Thoracic aorta (tissue), 2 donors: ENCODE measurements at places on chromosomes 11 and 22.

GRCh38 chr22:42297778-42298177, 27.3 kb upstream of the TCF20 start:
- no peak for DNase-seq

DNA sequence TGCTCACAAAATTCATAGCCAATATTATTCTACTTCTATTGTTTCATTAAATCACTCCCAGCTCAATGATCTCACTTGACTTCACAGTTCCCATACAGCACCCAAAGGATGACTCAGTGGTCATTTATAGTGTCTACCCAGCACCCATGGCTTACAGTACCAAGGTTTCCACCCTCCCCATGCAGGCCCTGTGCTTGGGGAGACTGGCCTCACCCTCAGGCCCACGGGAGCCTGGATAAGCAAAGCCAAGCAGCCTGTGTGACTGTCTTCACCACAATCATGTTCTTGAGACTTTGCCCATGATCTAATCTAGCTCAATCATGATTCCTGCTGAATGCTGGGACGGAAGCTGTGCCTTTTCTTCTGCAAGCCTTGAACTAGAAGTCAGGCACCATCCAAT, 97.6 kb downstream of the SLC36A4 start:
- DNase-seq: no peak

GRCh38 chr11:134657631-134658030, 245.6 kb upstream of the B3GAT1 start:
- no peak for DNase-seq

DNA sequence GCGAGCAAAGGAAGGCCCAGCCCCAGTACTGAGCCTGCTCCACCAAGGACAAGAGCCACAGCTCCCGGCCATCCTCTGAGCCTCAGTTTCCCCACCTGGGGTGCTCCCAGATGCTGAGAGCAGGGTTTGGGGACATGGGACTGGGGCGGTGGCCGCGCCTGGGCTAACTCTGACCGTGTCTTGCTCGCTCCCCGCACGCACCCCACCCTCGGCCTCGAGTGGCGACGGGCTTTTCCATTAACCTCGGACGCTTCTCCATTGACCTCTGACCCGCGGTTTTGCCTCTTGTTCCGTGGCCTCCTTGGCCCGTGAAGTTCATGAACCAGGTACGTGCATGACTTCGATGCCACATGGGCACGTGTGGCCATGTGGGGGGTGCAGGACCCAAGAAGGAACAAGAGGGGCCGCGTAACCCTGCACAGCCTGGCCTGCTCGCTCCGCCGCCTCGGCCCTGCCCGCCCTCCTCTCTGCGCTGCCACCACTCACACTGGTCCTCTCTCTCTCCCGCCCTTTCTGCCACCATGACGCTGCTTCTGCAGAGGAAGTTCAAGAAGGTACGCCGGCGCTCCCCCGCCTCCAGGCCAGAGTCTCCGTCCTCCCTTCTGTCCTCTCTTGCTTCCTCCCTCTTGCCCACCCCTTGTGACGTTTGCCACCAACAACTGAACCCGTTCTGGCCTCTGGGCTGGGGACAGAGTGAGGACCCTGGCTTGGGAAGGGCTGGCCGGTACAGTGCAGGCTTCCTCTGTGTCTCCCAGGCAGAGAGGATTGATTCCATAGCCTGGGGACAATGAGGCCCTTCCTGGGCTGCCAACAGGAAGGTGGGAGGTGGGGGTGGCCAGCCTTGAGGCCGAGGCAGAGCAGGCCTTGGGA, 6.9 kb downstream of the TNNT3 start:
- no peak for DNase-seq

DNA sequence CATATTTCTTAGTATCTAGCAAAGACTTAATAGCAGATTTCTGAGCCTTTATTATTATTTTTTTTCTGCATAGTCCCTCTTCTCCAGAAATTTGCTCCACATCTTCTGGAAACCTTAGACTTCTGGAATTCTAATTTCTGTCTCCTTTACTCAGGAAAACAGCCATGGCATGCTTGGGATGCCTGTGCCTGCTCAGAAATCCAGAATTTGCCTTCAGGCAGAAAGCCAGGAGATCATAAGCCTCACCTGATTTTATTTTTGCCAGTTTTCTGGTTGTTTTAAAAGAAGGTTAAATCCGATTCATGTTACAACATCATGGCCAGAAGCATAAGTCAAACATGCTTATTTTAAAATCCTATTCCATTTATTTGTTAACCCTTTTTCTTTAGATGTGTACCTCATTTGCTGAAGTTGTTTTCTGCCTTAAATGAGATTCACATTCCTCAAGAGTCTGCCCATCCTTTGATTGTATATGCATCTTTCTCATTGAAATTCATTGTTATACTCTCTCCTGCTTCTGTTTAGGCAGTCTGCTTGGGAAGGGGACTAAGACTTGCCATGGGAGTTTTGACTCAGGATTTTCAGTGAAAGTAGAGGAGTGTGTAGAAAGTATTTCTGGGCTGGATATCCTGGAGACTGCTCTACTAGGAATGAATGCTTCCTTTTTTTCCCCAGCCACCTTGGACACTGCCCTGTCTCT, 37.1 kb downstream of the SIK2 start:
- no peak for DNase-seq

DNA sequence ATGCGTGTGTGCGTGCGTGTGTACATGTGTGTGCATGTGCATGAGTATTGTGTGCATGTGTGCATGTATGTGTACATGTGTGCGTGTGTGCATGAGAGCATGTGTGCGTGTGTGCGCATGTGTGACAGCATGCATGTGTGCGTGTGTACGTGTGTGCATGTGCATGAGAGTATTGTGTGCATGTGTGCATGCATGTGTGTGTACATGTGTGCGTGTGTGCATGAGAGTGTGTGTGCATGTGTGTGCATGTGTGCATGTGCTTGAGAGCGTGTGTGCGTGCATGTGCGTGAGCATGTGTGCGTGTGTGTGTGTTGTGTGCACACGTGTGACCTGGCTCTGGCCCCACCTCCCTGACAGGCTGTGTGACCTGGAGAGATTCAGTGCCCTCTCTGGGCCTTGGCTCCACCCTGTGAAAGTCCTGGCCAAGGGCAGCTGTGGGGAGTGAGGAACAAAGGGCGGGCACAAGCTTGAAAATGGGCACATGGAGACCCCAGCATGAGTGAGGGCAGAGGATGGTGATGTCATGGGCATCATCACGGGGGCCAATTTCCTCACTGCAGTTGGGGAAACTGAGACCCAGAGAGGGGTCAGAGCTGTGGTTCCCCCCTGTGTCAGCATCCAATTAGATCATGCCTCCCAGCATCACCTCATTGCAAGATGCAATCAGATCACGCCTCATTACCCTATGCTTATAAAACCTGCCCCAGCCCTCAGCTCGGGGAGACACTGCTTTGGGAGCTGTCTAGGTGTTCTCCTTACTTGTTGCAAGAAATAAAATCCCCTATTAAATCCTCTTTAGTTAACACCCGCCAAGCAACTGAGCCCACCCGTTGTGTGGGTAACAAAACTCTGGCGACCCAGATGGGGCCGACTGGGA, 658 bp downstream of the ACY3 start:
- no peak for DNase-seq

DNA sequence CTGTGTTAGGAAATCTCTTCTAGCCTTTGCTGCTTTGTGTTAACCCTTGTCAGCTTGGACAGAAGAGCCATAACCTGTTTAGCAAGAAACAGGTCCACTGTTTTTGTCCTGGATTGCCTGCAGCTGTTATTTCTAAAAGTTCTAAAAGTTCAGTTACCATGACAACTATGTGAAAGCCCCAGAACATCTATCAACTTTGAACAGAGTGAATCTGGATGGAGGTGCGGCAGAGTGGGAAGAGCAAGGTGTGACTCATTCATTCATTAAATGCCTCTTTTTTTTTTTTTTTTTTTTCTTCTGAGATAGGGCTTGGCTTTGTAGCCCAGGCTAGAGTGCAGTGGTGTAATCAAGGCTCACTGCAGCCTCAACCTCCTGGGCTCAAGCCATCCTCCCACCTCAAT, 50.5 kb downstream of the RBX1 start:
- no peak for DNase-seq

- DNase-seq: peak; percentile 57
Measured at GRCh38 chr11:59560702-59561473, 49.5 kb downstream of the OR4D9 start.

DNA sequence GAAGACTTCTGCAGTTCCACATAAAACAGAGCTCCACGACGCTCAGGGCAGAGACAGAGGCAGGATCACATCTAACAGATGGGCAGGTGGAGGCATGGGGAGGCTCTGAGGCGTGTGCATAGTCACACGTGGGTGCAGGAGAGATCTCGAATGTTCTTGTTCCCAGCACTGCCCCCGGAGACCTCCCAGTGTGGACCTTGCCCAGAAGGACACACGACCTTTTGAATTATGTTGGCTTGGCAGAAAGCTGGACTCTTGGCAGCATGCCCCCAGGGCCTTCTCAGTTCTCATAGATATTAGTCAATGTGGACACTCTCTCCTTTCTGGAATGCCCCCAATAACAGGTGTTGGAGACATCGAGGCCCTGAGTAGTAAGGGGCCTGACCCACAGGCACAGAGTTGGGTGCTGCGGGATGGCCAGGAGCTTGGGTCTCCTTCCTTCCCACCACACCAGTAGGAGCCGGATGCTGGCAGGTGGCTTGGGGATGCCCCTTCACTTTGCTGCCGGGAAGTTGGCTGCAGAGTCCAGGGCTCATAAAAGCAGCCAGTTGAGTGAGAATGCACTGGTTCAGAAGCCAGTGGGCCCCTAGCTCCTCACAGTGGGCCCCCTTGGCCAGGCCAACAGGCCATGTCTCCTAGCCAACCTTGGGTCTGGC, 12.1 kb downstream of the MYEOV start:
- DNase-seq: no peak

DNA sequence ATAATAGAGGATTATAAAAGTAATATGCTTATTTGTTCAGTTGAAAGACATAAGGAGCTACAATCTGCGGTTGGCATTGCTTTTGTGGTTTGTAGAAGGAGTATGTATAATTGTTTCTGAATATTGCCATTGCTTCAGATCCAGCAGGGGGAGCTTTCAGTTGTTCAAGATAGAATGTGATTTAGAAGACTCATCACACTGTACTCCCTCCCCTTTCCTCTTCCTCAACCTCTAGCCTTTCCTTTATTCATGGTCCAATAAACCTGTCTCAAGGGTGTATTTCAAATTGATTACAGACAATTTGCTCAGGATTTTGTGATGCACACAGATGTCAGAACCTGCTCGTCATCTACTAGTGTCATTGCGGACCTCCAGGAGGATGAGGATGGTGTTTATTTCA, 9.8 kb downstream of the PRMT3 start:
- no peak for DNase-seq

DNA sequence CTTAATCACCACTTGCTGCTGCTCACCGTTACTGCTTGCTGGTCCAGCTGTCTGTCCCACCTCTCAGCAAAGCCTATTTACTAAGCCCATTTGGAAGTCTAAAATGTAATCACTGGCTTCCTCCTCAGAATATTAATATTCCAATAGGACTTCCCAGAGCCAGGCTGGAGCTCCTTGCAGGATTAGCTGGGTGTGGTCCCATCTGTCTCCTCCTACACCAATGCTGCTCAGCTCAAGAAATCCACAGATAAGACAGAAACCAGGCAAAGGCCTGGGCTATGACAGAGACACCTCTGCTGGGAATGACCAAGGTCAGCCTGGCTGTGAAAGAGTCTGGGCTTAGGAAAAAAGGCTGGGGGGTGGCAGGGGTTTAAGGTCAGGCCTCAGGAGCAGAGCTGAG, 317.8 kb downstream of the BUD13 start:
- no peak for DNase-seq

- DNase-seq: no peak
Measured at GRCh38 chr11:45807792-45808238, 2.9 kb downstream of the SLC35C1 start.

- no peak for DNase-seq
Measured at GRCh38 chr11:95145430-95146060, 55.9 kb downstream of the ENDOD1 start.

- DNase-seq: no peak
Measured at GRCh38 chr11:57133366-57134038, 48.3 kb upstream of the LRRC55 start.

DNA sequence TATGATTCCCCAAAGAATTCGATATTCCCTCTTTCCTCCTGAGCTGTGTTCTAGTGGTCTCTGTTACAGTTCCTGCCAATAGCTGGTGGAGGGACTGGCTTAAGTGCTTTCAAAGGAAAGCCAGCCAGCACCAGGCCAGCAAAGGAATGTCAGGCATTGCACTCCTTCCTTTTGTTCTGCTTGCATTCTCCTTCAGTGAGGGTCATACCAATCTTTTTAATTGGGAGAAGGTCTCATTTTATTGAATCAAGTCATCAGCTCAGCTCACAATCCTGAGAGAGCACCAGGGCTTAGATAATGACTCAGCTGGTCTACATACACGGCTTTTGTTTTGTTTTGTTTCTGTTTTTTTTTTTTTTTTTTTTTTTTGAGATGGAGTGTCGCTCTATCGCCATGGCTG, 222.9 kb downstream of the NAV2 start:
- no peak for DNase-seq

DNA sequence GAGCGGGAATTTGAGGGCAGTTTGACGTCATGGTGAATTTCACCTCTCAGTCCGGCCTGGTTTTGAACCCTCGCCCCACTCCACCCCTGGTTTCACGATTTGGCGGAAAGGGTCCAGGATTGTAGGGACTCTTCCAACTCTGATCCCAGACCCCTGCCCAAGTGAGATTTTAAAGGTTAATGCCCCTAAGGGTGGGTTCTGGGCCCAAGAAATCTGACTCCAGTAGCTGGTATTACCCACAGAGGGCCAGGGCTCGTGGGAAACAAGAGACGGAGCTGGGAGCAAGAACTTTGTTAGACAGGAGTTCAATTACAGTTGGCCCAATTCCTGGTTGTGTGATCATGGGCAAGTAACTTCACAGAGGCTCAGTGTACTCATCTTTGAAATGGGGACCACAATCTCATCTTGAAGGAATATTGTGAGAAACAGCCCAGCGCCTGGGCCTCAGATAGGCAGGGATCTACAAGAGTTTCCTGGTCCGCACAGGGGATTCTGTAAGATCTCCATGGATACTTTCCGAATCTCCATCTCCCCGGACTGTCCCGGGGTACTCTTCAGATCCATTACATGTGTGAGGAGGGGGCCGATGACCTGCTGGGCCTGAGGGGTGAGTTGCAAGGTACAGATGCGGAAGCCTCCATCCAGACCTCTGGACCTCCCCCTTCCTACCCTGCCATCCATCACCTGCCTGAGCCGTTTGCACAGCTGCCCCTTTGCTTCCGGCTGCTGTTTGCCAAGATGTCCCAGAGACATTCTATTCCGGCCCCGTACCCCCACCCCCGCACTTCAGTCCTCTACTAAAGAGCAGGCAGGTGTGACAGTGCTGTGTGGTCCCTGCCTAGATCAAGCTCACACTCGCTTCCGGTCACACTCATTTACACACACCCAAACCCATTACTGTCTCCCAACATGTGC, 687 bp upstream of the CALCA start:
- no peak for DNase-seq

DNA sequence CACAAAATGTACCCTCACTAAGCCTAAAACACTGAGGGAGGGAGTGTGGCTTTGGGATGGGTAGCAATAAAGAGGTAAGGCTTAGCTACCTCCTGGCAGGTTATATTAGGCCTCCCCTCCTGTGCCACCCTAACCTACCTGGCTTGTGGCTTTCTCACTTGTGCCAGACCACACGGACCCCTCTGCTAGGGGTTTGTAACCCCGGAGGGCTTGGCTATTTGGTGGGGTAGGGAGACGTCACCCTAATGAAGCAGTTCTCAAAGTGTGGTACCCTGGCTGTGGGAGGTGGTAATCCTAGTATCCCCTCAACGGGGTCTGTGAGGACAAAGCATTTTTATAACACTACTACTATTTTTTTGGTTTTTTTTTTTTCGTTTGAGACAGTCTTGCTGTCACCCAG, 9.0 kb upstream of the MCM5 start:
- no peak for DNase-seq

GRCh38 chr22:46023558-46023981, 46.6 kb upstream of the WNT7B start:
- no peak for DNase-seq

- peak; percentile 15 for DNase-seq
Measured at GRCh38 chr11:2092956-2093412, 46.2 kb downstream of the IGF2 start.
